ENCODE measurements at places on chromosomes 1 and 21.

- no peak for DNase-seq
Measured at GRCh38 chr1:88566615-88567387, 117.3 kb upstream of the PKN2 start.

DNA sequence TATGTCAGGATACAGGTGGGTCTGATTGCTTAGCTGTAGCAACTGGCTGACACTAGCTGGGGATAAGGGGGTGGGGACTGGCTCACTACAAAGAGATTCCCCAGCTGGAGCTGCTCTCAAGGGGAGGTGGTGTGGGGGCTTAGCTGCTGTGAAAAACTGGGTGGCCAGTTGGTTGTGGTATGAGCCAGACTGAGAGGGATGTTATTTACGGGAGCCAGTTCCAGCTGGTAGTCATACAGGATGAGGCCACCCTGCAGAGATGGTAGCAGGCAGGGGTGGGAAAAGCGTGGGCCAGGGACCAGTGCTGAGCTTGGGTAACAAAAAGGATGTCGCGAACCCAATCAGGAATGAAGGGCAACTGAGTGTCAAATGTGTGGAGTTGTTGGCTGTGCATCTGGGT lies 204.0 kb upstream of the C21orf91 start:
- DNase-seq, result no peak

- DNase-seq, result no peak
Measured at GRCh38 chr1:32219022-32219421, 3.1 kb downstream of the TMEM234 start.

- peak; percentile 28 for DNase-seq
Measured at GRCh38 chr1:157580179-157580827, 17.6 kb downstream of the FCRL4 start.

DNA sequence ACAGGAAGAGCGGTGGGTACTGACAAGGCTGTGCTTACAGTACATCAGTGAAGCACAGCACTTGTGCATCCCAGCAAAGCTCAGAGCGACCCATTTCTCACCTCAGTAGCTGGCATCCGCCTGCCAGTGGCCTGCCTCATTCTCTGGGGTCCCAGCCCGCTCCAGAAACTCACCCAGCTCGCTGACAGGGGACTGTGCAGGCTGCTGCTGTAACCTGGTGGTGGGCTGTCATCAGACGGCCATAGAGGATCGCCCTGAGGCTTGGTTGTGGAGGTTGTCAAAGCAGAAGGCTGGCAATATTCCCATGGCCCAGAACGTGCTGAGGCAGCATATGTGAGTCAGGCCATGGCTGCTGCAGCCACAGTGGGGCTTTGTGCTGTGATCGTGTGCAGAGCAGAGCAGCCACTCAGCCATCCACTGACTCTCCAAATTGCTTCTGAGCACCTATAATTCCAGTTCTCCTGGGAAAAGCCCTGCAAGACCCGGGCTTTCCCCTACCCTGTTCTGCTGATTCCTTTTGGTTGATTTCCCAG lies 13.6 kb upstream of the GPR137B start:
- no peak for DNase-seq

GRCh38 chr1:108708691-108709660 lies 3.7 kb upstream of the FNDC7 start:
- peak; percentile 61 for DNase-seq

- no peak for DNase-seq
Measured at GRCh38 chr1:51956528-51957509, 33.7 kb downstream of the RAB3B start.

DNA sequence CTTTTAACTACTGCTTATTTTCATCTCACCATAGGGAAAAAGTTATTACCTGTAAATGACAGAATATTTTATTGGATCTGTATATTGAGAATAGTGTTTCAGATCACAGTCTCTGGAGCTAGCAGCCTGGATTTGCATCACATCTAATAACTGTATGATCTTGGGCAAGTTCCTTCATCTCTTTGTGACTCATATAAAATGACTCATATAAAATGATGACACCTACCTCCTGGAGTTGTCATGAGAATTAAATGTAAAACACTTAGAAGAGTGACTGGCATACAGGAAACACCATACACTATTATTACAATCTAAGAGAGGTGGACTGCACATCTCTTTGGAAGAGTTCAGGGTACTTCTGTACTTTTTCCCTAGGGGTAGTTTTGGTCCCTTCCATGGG lies 421.3 kb downstream of the NEGR1 start:
- no peak for DNase-seq

DNA sequence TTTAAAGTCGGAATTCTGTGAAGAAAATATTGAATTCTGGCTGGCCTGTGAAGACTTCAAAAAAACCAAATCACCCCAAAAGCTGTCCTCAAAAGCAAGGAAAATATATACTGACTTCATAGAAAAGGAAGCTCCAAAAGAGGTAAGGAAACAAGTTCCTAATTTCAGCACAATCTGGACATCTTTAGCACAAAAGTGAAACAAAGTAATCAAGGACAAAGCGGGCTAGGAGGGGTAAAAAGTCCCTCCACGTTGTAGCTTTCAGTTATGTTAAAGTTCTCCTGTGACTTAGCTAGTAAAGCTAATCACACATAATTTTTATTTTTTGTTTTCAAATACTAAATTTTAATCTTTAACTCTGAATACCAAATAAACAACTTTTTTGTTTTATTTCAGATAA lies 2.2 kb downstream of the RGS2 start:
- no peak for DNase-seq

DNA sequence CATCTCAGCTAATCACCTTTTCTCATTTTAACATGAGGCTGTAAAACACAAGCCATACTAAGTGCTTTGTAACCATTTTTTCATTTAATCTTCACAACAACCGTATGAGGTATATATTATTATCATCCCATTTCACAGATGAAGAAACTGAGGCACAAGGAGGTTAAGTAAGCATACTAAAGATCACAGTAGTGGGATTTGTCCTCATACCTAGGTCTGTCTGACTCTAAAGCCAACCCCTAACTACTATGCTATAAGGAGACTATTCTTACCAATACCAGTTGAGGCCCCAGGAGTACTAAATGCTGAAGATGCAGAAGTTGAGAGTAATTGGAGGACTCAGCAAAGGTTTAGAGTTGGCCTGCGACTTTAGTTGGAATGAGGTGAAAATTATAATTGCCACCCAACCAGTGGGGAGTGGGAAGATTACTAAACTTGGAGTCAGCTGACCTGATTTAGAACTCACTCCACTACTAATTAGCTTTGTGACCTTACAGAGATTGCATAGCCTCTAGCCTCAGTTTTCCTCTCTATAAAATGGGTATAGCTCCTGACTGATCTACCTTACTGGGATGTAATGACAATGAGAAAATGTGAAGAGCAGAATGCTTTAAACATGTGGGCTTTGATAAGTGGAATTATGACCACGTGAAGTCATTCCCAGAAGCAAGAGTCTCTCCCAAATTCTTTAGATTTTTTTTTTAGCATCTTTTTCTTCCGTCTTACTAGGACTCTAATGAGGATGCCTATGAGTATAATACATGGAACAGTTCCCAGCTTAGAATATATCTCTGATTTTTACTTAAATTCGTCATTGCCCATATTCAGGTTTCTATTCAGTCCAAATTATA lies 85.8 kb upstream of the IPO9 start:
- DNase-seq, result no peak

DNA sequence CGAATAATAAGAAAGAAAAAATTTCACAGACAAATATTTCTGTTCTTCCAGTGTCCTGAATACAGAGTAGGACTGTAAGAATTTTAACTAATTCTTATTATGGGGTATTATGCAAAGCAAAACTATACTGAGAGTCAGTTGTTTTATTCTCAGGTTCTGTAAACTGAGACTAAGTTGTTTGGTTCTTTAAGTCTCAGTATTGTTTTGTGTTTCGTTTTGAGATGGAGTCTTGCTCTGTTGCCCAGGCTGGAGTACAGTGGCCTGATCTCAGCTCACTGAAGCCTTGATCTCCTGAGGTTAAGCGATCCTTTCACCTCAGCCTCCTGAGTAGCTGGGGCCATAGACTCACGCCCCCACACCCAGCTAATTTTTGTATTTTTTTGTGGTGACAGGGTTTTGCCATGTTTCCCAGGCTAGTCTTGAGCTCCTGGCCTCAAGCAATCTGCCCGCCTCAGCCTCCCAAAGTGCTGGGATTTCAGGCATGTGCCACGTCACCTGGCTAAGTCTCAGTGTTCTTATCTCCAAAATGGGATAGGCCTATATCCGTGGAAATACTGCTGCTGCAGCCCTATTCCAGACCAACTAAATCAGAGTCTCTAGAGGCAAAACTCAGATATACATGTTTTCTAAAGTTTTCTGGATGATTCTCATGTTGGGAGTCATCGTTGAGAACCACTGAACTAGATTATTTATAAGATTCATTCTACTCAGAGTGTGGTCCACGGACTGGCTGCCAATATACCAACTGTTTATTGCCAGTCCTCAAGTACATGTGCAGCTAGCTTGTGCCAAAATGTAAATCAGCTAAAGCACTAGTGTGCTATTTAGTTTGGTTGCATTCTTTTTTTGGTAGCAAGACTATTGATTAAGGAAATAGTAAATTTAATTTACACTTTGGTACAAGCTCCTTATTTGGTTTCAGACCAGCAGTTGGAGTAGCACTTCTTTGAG lies 116.6 kb downstream of the HS2ST1 start:
- DNase-seq, result no peak

- DNase-seq, result no peak
Measured at GRCh38 chr1:15001317-15001915, 152.1 kb upstream of the TMEM51 start.

DNA sequence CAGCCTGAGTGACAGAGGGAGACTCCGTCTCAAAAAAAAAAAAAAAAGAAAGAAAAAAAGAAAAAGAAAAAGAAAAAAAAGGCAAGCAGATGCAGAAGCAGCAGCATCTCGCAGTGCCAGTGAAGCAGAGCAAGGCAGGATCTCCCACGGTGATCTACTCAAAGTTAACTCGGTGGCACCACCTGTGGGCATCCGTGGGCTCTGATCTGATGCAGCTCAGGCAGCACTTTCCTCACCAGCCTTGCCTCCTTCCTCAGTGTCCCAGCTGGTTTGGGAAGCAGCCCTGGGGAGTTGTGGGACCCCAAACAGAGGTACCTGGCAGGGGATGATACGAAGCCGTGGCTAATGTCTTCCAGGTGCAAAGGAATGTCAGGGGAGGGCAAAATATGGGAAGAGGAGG lies 104.3 kb upstream of the KRTAP19-8 start:
- no peak for DNase-seq

DNA sequence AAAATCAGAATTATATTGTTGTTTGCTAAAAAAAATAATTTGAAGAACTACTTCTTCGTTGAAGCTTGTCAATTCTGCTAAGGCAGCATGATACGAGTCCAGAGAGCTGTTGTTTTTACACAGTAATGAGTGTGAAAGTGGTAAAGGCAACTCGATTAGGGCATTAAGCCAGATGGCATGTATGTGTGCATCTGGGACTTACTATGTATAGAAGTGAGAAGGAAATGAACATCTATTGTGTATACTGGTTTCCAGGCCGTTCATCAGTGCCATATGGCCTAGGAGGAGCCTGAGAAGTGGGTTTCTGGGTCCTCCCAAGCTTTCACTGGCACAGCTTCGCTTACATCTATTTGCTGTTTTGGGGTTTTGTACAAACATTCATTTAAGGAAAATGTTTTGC lies 5.7 kb downstream of the CTPS1 start:
- DNase-seq, result no peak

DNA sequence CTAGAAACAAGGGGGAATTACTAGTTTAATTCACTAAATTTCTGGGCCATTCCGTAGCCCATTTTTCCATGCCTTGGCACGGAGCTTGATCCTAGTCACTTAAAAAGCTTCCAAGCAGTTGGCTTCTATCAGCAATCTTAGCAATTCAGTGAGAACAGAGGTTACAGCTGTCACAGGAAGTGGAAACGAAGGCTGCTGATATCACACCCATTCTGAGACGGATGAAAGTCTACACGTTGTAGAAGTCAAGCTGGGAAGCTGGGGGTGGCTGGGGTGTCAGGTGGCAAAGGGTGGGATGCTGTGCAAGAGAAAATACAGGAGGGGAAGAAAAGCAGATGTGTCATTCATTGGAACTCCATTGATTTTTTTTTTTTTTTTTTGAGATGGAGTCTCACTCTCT lies 11.8 kb upstream of the STMN1 start:
- no peak for DNase-seq

DNA sequence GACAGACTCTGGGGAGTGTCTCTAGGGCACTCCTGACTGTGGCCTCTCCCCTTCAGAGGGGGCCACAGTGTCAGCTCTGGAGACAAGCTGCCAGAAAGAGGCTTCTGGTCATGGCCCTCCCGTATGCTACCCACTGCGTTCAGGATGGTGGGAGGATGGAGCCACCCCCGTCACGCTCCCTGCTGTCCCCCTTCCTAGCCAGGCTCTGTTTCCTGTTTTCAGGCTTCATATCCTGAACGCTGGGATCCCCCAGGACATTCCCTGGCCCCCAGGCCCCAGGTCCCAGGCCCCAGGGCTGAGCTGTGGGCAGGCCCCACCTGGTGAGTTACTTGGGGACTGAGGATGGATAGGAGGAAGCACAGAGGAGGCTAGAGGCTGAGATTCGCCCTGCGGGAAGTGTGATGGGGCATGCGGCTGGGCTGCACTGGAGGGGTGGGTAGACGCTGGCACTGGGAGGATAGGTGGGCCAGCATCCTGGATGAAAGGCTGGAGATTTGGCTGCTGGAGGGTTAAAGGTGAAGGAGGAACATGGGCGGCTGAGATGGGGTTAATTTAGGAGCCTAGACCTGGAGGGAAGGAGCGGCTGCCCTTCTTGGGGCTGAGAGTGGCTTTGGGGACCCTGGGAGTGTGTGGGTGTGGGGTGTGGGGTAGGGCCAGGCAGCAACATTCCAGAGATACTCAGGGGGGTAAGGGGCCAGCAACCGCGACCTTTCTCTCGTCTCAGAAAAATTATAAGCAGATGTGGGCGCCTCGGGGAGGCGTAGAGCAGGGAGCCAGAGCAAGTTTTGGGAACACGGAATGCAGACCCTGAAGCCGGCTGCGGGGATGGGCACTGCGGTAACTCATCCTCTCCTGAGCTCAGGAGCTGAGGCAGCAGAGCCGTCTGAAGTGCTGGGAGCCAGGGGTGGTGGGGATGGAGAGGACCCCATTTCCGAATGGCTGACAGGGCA lies 8.7 kb downstream of the PEAR1 start:
- no peak for DNase-seq

- no peak for DNase-seq
Measured at GRCh38 chr1:41612953-41613352, 128.5 kb upstream of the EDN2 start.

DNA sequence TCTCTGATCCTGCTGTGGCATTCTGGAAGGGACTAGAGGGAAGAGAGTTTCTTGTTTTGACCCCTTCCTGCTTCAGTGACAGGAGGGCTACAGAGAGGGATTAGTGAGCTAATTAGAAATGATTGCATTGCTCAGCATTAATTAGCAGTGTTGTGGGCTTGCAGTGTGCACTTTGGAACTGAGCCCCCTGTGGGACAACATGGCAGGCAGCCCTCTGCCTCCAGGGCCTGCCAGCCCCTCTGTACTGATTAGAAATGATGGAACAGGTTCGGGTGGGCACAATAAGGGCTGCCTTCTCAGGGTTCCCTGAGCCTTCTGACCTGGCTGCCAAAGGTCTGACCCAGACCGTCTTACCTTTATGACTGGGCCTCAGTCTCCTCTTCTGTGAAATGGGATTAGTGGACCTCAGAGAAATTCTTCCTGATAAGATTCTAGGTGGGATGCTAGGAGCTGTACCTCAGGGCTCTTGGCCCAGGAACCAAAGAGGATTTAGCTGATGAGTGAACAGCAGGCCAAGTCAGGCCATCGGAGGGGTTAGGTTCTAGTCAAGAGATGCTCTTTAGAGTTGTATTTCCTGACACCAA lies 39.6 kb downstream of the TMEM53 start:
- no peak for DNase-seq

GRCh38 chr1:93435443-93435842 lies 12.5 kb upstream of the FNBP1L start:
- DNase-seq, result no peak

GRCh38 chr1:63904826-63905225 lies 131.0 kb downstream of the ROR1 start:
- DNase-seq, result no peak

- DNase-seq, result no peak
Measured at GRCh38 chr1:81437213-81437612, 363.5 kb upstream of the ADGRL2 start.
